GM03348 (cell line): ENCODE measurements at places on chromosomes 6 and 20.

DNA sequence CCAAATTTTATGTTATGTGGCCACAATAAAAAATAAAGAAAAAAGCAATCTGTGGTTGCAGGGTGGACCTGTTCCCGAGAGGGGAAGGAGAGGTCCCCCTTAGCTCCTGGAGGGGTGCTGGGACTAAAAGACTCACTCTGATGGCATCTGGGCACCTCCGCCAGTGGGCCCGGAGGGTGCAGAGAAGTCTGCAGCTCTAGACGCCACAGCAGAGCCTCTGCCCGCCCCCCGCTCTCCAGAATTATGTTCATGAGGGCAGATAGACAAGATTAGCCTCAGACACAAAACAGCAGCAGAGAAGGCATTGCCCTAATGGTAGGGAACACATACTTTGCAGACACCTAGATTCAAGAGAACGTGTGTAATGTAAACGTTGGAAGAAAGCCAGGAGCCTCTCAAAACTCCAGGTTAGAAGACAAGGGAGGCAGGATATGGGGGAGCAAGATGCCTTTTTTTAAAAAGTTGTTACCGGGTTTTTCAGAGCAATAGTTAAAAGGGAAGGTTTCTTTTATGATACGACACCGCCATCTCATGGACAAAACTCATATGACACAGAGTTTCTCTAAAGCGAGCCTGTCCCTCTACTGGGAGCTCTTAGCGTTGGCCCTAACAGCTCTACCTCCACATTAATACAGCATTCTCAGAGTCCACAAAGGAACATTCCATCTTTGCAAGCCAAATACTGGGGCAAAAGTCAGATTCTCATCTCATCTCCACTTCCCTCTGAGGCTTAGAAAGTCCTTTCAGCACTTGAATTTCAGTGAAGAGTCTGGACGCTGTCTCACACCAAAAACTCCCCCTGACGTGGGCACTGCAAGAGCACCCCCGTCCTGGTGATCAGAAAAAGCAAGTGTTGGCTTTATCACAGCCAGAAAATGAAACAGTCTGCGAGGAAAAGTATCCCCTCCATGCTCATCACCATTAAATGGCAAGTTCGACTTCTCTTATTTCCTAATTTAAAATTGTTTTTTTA, 47.2 kb downstream of the FOXF2 start:
- DNase-seq = peak; percentile 85

GRCh38 chr6:87393026-87393622, 14.6 kb upstream of the CFAP206 start:
- peak; percentile 47 for DNase-seq

DNA sequence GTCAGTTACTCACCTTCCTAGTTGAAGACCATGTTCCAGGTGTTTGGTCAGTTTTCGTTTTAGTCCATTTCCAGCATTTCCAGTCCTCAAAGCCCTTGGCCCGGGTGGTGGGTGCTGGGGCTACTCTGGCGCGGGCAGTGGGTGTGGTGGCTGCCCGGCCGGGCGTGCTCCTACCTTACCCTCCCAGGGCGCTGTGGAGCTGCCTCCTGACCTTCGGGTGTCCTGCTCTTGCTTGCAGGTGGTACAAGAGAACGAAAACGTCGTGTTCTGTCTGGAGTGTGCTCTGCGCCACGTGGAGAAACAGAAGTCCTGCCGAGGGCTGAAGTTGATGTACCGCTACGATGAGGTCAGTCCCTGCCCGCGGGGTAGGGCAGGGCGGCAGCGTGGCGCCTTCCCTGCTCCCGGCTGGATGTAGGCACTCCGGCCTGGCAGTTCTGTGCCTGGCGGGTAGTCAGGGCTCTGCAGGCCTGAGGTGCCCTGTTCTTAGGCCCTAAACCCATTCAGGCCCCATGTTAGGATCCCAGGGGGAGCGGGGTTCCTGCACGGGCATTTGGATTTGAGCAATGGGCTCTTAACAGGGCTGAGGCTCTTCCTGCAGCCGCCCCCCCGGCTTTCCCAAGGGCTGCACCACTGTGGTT, 145.8 kb downstream of the DTNBP1 start:
- no peak for DNase-seq

DNA sequence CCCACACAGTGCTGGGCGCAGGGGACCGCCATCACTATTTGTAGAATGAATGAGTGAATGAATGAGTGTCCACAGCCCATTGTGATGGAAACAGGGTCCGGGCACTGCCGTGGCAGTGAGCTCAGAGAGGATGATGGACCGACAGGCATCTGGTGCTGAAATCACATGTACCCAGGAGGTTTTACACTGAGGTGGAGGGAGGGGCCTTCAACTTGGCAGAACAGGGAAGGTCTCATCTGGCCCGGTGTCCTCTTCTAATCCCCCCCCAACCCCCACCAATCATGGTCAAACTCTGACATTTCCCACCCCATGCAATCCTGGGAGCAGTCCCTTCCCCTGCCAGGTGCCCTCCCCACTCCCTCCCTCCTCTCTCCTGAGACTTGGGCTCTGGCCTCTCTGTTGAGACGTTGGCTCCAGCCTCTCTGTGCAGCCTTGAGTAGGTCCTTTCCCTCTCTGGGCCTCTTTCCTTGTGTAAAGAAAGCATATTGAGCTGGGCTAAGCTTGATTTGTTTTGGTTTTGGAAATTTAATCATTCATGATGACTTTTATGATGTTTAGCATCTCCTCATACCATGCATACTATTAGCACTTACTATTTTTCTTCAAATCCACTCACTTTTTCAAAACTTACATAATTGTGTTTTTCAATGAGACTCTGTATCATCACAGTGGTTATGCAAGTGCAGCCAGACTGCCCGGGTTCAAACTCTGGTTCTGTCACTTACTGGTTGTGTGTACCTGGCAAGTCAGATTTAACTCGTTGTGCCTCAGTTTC, 10.8 kb downstream of the KIAA1755 start:
- DNase-seq = peak; percentile 43

GRCh38 chr6:44039191-44039719, 88.0 kb downstream of the MRPL14 start:
- DNase-seq = no peak

DNA sequence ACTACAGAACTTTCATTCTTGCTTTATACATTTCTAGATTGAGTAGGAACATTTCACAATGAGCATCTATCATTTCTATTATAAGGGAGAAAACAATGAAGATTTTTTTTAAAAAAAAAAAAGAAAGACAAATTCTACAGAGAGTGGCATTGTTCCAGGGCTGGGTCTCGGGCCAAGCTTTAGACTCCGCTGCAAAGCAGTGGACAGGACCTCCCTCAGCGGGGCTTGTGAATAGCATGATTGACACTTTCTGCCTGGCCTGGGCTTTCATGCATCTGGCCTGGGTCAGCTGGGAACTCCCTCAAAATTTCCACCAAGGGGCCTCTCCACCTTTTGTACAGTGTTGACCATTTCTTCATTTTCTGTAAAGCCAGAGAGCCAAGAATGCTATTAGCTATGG, 55.8 kb upstream of the HIVEP2 start:
- no peak for DNase-seq

DNA sequence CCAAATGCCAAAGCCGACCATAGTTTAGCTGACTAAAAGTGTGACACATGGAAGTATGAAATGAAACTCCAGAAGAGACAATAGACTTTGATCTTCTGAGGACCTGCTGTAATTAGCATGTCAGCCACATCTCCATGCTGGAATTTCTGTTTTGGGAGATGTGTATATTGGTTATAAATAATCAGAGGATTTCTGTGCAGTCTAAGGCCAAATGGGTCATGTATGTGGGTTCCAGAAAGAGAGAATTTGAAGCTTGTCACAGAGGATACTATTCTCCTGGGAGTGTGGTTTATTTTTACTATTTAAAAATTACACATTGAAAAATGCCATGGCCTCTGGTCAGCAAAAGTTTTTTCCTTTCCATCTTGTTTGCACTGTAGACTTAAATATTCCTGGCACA, 405.5 kb upstream of the PLCB4 start:
- no peak for DNase-seq

GRCh38 chr6:158698931-158699330, 49.1 kb downstream of the SYTL3 start:
- no peak for DNase-seq

- no peak for DNase-seq
Observed at GRCh38 chr6:166608774-166609173, 18.3 kb downstream of the RPS6KA2 start.

DNA sequence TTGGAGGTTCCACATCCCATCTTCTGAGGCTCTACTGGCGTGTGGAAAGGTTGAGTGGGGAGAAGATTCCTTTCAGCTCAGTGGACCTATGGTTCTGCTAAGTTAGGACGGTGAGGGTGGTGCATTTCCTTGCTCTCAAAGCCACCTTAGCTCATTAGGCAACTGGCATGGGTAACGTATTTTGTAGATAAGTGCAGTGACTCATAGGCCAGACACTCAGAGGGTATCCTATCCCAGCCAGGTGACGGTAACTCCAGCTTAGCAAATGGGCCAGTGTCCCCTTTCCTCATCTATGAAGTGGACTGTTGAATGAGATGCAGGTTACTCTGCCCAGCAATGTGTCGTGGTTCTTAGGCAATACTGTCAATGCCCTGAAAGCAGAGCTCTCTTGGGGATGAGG, 3.7 kb downstream of the RPS6KA2 start:
- DNase-seq = no peak

- DNase-seq = no peak
Observed at GRCh38 chr20:20272686-20273085, 95.2 kb upstream of the INSM1 start.

DNA sequence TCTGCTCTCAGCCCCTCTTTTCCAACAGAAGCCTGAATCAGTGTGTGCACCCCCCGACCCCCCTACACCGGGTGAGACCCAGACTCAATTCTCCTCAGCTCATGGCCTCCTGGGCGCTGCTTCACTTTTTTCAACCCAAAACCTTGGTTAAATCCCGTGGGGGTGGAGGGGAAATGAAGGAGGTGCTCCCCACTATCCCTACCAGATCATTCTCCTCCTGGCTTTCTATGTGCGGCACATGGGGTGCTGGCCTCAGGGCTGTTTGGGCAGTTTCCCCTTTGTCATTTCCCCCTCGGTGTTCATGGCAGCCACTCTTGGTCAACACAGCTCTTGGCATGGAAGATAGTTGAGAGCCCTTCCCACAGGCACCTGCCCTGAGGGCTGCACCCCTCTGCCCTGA, 4.6 kb downstream of the CST4 start:
- DNase-seq = no peak

GRCh38 chr6:33770124-33770832, 18.7 kb downstream of the LEMD2 start:
- DNase-seq = no peak

- peak; percentile 44 for DNase-seq
Observed at GRCh38 chr6:38588631-38589366, 50.9 kb downstream of the BTBD9 start.
